ENCODE measurements at places on chromosomes 5 and 9.

GRCh38 chr5:151208481-151208914, 15.4 kb downstream of the CCDC69 start:
- no peak for DNase-seq

GRCh38 chr5:73998489-73998888, 372.5 kb downstream of the ARHGEF28 start:
- no peak for DNase-seq

GRCh38 chr5:36722900-36723299, 116.5 kb downstream of the SLC1A3 start:
- no peak for DNase-seq

DNA sequence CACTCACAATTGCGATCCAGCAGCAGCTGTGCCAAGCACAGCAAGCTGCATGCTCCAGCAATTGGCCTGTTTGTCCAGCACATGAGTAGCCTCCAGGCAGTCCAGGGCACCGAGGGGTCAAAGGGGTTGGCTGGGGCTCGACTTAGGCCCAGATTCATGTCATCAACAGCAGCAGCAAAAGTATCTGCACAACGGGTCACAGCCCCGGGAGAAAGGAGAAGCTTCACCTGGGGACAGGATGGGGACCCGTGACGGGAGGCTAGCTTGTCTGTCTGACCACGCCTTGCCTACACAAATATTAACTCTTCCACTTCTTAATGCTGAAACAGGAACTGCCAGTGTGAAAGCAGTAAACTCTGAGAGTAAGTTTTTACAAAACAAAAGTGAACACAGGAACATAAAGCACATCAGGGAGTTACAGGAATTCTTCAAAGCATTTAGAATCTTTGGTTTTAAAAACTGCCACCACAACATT, 191.2 kb downstream of the PIK3R1 start:
- DNase-seq, result no peak

DNA sequence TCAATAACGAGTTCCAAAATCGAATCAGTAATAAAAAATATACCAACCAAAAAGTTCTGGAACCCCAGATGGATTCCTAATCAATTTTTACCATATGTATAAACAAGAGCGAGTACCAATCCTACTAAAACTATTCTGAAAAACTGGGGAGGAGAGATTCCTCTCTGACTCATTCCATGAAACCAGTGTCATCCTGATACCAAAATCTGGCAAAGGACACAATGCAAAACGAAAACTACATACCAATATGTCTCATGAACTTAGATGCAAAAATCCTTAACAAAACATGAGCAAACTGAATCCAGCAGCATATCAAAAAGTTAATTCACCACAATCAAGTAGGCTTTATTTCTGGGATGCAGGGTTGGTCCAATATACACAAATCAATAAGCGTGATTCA, 30.5 kb upstream of the MACIR start:
- no peak for DNase-seq
